Posterior vena cava (tissue), 2 donors: ENCODE measurements at places on chromosomes 5 and 9. TPM values are rescaled to one million over a fixed set of nuclear protein-coding genes. Genes with fewer than 3 reads are reported as not detected.

Gene C1QTNF3
- total RNA-seq = 31.3 TPM

Gene TMEM232
- total RNA-seq = 2.4 TPM

Gene CTSL
- 176 TPM for total RNA-seq

Gene LCN2
- total RNA-seq = 0.69 TPM

Gene EMB
- 43.6 TPM for total RNA-seq

Gene AFAP1L1
- 30.3 TPM for total RNA-seq

Gene MZB1
- total RNA-seq = 1.0 TPM

Gene NMUR2
- not detected for total RNA-seq
